ENCODE measurements at places on chromosomes 11 and 22. TPM values are rescaled to one million over a fixed set of nuclear protein-coding genes. Genes with fewer than 3 reads are reported as not detected.

BAIAP2L2 gene
- 7.4 TPM for total RNA-seq

OR8D1 gene
- not detected for total RNA-seq

PACSIN3 gene
- 23.2 TPM for total RNA-seq

CASP12 gene
- not detected for total RNA-seq

KRTAP5-9 gene
- not detected for total RNA-seq

TTC36 gene
- not detected for total RNA-seq

MRGPRX4 gene
- not detected for total RNA-seq
